ENCODE measurements at places on chromosomes 3 and 15.

DNA sequence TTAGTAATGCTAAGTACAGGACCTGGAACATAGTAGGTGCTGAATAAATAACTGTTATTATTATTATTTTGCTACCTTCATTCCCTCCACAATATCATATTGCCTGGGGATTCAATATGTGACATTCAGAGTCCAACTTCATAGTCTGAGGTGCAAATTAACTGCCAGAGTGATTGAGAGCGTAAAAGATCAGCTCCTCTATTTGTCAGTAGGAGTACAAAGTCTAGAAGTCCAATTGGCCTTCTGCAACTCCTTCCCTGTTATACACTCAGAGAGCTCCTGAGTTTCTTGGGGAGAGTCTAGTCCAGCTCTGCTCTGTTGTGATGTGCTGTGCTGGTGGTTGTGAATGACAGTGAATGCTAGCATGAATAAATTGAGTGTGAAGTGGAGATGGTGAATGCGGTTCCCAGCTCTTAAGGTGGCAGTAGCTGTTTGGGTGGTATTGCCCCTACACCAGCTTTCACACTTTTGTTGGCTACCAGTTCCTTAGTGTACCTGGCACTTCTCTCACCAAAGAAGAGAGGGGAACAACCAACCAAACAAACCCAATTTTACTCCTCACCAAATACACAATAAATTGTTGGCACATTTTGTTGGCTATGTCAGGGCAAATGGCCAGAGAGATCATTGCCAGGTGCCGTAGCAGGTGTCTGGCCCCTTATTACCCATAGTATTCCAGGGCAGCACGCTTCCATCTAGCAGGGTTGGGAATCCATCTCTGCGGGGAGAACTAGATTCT lies 270.1 kb upstream of the TBL1XR1 start:
- no peak for DNase-seq

- no peak for DNase-seq
These were observed 33.6 kb upstream of the TOPAZ1 start for GRCh38 chr3:44208086-44208485.

GRCh38 chr15:48667701-48668100 lies 22.2 kb upstream of the FBN1 start:
- DNase-seq, result no peak

DNA sequence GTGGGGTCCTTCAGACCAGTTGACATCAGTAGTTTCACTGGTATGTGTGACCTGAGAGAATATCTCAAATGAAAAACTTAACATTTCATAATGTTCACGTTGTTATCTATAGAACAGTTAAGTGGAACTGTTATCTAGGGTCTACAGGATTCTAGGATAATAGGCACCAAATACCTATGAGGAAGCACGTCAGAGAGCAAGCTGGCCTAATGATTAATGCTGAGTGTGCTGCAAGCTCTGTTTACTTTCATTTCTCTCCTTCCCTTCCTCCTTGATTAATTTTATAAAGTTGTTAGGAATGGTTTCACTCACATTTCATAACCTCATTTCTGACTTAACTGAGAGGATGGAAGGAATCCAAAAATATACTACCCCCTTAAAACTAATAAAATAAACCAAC lies 362.5 kb upstream of the ZNF717 start:
- DNase-seq, result no peak

DNA sequence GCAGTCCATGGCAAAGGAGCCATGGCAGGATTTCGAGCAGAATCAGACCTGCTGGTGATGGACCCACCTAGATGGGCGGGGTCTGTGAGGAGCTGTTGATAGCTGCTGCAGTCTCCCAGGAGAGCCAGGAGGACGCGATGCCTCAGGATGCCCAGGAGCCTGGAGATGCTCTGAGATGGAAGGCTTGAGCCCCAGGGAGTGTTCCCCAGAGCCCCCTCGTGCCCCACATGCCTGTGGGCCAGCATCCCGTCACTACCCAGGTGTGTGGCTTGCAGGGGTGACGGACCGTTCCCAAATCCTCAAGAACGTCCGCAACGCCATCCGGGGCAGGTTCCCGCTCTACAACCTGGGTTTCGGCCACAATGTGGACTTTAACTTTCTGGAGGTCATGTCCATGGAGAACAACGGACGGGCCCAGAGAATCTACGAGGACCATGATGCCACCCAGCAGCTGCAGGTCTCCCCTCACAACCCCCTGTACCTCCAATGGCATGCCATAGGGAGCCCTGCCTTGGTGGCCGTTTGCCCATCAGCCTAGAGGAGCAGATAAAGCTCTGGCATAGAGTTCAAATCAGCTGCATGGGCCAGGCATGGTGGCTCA lies 6.7 kb downstream of the ITIH1 start:
- DNase-seq, result no peak

DNA sequence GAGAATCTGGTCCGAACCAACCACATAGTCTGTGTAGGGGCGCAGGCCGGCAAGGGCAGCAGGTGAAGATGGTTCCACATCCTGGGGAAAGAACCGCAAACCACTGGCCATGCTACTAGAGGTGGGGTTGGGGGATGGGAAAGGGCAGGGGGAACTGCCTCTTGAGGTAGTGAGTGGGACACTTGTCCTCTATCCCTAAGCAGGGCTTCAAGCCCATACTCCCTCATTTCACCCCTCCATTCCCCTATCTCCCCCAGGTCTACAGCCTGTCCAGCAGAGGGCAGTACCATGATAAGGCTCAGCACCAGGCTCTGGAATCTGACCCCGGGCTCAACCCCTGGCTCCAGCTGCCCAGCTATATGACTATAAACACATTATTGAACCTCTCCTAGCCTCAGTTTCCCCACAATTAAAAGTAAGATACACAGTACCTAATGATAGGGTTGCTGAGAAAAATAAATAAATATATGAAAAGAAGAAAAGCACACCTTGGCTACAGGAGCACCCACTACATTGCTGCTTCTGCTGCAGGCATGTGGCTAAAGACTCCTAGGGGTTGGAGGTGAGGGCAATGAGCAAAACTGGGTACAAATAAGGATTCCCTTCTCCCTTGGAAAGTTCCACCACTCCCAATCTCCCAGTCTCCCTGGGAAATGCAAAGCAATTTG lies 6.3 kb downstream of the GORASP1 start:
- no peak for DNase-seq

- no peak for DNase-seq
These were observed 78.9 kb downstream of the IQSEC1 start for GRCh38 chr3:12994357-12994606.

GRCh38 chr3:36874424-36874823 lies 70.4 kb downstream of the TRANK1 start:
- DNase-seq, result no peak

DNA sequence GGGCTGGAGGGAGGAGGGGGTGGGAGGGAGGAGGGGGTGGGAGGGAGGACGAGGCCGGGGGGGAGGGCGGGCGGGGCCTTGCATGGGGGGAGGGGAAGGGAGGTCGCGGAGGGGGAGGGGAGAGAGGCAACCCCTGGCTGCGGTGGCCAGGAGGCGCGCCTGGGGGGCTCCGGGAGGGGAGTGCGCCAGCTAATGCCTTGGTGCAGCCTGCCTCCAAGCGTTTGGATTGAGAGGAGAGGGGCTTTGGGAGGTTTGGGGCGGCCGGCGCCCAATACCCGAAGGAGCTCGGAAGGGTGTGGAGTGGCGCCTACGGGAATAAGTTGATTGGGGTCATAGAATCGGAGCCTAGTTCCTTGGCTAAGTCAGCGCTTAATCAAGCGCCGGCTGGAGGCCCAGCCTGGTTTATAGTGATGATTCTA lies 557 bp downstream of the TFG start:
- peak; percentile 10 for DNase-seq

DNA sequence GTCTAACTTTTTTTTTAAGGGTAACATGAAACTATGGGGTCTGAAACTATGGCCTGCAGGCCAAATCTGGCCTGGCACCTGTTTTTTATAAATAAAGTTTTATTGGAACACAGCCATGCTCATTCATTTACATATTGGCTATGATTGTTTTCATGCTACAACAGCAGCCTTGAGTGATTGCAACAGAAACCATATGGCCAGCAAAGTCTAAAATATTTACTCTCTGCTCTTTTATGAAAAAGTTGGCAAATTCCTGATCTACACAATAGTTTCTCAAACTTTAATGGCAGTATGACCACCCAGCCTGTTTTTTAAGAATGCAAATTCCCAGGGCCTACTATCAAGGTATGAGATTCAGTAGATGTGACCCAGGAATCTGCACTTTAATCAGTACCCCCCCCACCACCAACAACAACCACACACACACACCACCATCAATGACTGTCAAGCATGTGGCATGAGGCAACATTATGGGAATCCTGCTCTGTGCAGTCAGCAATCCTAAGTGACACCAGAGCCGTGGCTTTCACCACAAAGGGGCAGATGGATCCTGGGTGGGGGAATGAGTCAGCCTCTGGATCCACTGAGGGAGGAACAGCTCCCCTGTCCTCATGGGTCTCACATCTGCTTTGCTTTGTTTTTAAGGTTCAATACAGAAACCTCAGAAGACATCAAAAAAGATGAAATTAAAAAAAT lies 142.8 kb downstream of the NTRK3 start:
- no peak for DNase-seq

- DNase-seq, result no peak
These were observed 11.1 kb upstream of the GREM1 start for GRCh38 chr15:32706704-32707103.

- no peak for DNase-seq
These were observed 51.8 kb downstream of the CHST2 start for GRCh38 chr3:143171141-143171980.

- DNase-seq, result no peak
These were observed 314.7 kb downstream of the LPP start for GRCh38 chr3:188468662-188469061.

DNA sequence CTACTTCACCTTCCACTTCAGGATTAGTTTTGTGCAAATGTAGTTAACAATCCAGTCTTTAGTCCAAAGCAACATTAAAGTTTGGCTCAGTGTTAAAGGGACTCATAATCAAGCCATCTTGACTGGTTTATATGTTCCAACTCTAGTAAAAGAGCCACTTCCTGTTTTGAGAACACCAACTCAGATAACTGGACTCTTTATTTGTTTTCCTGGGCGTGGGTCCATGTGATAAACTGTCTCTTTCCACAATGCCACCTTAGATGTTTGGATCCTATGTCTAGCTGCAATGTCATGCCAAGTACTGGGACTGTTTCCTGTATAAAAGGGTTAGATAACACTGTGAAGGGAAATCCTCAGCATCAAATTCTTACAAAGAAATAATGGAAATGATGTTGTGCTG lies 545.0 kb downstream of the PYDC2 start:
- no peak for DNase-seq

- no peak for DNase-seq
These were observed 87.2 kb downstream of the EBLN2 start for GRCh38 chr3:73148682-73149081.

GRCh38 chr3:194960446-194961032 lies 274.9 kb downstream of the FAM43A start:
- DNase-seq, result no peak

DNA sequence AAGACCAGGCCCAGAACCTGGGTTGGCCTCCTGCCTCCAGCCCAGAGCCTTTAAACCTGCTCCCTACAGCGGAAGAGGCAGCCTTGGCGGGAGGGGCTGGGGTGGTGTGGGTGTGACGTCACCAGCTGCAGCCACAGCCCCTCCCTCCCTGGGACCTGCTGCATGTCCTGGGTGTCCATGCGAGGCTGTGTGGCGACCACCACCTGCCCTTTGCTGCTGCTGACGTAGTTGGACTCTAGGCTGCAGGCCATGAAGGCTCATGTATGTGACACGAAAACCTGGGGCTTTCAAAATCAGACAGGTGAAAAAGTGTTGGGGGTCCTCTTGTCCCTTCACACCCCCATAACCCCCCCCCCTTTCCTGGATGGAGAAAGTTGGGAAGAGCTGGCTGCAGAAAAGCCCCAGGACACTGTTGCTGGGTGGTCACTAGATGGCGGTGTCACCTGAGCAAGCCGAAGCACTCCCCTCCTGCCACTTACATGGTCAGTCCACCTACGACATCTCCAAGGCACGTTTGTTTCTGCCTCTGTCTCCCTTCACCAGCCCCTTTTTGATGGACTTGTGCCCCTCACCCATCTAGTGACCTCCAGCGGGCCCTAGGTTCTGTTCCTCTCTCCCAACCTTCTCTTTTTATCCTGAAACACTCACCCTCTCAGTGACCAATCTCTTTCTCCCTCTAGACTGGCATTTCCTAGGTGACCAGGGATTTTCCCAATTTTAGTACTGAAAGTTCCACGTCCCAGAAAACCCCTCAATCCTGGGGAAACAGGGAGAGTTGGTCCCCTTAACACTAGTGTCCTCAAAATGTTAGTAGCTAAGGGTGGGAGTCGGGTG lies 35.2 kb downstream of the SLC6A20 start:
- no peak for DNase-seq

DNA sequence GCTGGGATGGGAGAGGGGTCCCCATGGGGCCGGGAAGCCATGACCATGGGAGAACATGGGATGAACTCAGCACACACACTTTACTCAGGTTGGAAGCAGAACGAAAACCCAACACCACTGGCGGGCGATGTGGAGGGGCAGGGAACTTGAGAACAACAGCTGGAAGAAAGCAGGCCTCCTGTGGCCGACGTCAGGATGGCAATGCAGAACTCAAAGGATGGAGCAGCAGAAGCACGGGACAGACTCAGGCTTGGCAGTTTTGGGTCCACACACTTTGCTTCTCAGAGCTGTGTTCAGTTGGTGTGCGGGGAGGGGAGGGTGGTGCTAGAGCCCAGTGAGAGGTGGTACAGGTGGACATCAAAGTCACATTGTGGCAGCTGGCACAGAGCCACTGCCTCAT lies 80.7 kb downstream of the SEC22A start:
- DNase-seq, result no peak

DNA sequence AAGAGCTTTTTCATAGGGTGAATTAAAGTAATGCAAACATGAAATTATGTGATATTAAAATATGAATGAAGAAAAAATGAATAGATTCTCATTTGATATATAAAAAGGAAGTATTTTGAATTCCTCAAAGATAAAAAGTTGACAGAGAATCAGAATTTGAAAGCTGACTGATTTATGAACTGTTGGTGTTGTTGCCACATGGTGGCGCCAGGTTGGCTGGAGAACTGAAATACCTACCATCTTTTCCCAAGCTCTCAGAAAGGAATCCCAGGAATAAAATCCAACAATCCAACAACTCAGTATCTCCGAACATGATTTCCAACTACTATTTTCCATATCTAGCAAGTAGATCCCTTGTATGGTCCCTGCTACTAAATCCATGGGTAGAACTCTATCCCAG lies 3.1 kb downstream of the MYRIP start:
- no peak for DNase-seq

- DNase-seq, result no peak
These were observed 103.2 kb downstream of the TBC1D5 start for GRCh38 chr3:17639257-17639656.

GRCh38 chr15:96416218-96416933 lies 85.9 kb downstream of the NR2F2 start:
- no peak for DNase-seq

- no peak for DNase-seq
These were observed 178.8 kb upstream of the SNTN start for GRCh38 chr3:63473641-63474166.

DNA sequence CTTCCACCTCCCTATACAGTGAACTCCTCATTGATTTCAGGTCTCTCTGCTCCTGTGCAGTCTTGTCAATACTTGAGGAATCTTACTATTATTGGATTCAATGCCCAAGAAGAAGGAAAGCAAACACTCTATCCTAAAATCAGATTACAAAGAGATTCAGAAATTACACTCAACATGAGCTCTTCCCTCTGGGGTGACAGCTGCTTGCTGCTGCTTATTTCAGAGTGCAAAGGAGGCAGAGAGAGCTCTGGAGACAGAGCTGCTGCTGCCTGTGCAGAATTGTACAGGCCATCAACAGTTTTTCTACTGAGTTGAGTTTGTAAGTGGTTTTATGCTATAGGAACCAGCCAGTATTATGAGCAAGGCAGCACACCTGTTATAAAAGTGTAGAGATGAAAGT lies 7.1 kb downstream of the RYR3 start:
- DNase-seq, result no peak
